ENCODE measurements at places on chromosomes 7 and 10. TPM values are rescaled to one million over a fixed set of nuclear protein-coding genes. Genes with fewer than 3 reads are reported as not detected.

- H3K27me3 ChIP-seq: no peaks in the 10 kb centered on the region
- H3K4me3 ChIP-seq: no peak overlapping the region
Measured at GRCh38 chr7:37706804-37707203, 23.2 kb downstream of the GPR141 start.

DNA sequence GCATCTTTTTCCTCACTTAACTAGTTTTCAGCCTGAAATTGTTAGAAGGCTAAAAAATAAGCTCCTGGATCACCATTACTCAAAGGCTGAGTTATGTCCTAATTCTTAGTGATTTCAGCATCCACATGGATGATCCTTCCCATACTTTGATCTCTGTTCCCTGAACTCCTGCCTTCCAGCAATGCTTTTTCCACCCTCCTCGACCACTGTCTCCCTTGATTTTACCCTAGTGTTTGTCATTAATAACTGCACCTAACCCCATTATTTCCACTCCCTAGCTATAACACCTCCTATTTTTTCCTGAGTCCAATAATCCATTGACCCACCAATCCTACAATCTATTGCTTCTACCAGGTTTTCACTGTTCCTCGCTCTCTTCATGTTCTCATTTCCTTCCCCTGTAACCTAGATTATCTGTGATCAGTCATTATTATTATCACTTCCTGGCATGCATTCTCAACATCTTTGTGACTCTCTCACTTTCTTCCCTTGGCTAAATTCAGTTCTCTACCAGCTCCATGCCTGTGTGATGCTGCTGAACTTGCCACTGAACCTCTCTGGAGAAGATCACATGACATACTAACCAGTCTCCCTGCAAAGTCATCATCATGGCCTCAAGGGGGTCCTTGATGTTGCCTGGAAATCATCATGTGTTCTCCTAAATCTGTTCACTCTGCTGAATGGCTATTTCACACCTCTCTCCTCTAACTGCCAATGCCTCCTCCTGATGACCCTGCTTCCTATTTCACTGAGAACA lies 6.5 kb upstream of the CALU start:
- no peak for DNase-seq
- no peaks in the 10 kb centered on the region for H3K27me3 ChIP-seq
- no peak overlapping the region for H3K27ac ChIP-seq

DNA sequence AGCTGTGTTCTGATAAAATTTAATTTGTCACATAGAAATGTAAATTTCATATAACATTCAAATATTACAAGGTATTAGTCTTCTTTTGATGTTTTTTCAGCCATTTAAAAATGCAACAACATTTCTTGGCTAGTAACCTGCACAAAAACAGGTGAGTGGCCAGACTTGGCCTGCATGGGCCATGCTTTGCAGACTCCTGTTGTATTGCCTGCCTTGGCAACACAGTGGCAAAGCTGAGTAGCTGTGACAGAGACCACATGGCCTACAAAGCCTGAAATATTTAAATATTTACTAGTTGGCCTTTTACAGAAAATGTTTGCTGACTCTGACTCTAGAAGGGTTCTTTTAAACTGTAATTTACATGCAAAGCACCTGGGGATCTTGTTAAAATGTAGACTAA lies 13.5 kb upstream of the TBX20 start:
- no peaks in the 10 kb centered on the region for H3K4me1 ChIP-seq
- H3K36me3 ChIP-seq: no peaks in the 10 kb centered on the region
- H3K4me3 ChIP-seq: no peak overlapping the region
- no peak overlapping the region for H3K27ac ChIP-seq

GRCh38 chr7:92875719-92876118 lies 39.3 kb upstream of the CDK6 start:
- H3K27me3 ChIP-seq: no peaks in the 10 kb centered on the region
- no peak overlapping the region for H3K4me3 ChIP-seq
- no peaks in the 10 kb centered on the region for H3K36me3 ChIP-seq
- no peaks in the 10 kb centered on the region for H3K4me1 ChIP-seq
- DNase-seq: no peak

GRCh38 chr10:29470355-29470705 lies 164.4 kb downstream of the SVIL start:
- peak; percentile 74 for DNase-seq
- H3K36me3 ChIP-seq: no peaks in the 10 kb centered on the region
- H3K4me3 ChIP-seq: no peak overlapping the region
- no peaks in the 10 kb centered on the region for H3K27me3 ChIP-seq
- peaks cover 26% of the 10 kb centered on the region for H3K4me1 ChIP-seq
- peak overlapping the region; percentile 26 for H3K27ac ChIP-seq

DNA sequence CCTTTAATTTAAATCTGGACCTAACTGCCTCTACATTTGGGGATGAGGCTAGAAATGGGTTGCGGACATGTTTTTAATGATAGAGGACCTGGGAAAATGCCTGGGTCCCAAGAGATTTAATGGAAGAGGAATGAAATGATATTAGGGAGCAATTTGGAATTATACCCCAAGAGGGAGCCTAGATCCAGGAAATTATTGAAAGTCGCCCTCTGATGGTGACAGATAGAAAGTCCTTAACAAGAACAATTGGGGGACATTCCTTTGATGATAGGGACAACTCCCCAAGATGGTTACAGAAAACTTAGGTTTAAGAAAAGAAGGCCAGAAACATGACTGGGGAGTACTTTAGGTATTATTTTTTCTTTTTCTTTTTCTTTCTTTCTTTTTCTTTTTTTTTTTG lies 9.5 kb upstream of the TSGA13 start:
- no peaks in the 10 kb centered on the region for H3K36me3 ChIP-seq
- H3K4me1 ChIP-seq: no peaks in the 10 kb centered on the region
- H3K27ac ChIP-seq: no peak overlapping the region
- DNase-seq: no peak
- H3K27me3 ChIP-seq: no peaks in the 10 kb centered on the region
- no peak overlapping the region for H3K4me3 ChIP-seq

- H3K4me3 ChIP-seq: no peak overlapping the region
- no peaks in the 10 kb centered on the region for H3K36me3 ChIP-seq
- H3K4me1 ChIP-seq: no peaks in the 10 kb centered on the region
- no peaks in the 10 kb centered on the region for H3K27me3 ChIP-seq
- no peak for DNase-seq
Measured at GRCh38 chr7:81236560-81236959, 317.7 kb upstream of the SEMA3C start.

- no peak overlapping the region for H3K4me3 ChIP-seq
- H3K4me1 ChIP-seq: no peaks in the 10 kb centered on the region
- DNase-seq: no peak
Measured at GRCh38 chr10:59702347-59702746, 7.3 kb downstream of the SLC16A9 start.

DNA sequence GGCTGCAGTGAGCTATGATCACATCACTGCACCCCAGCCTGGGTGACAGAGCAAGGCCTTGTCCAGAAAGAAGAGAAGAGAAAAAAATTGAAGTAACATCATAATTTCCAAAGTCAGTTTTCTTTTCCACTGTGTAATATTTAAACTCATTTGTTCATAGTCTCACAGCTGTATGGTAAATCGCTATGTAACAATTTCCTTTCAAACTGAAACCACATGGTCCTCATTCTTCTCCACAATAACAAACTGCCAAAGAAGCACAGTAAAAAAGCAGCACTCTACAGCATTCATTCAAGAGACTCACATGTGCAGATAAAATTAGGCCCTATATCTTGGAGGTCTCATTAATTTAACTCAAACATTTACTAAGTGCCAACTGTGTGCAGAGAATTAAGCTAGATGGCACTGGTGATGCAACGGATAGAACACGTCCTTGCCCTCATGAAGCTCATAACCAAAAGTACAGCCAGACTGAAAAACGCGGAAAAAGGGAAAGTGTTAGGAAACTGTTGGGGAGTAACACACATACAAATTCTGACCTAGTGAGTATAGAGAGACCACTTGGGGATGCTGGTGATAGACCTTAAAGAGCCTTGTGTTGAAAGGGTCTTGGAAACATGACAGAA lies 174.0 kb upstream of the KCTD7 start:
- no peak for DNase-seq
- no peaks in the 10 kb centered on the region for H3K36me3 ChIP-seq
- no peak overlapping the region for H3K4me3 ChIP-seq
- H3K27me3 ChIP-seq: no peaks in the 10 kb centered on the region

DNA sequence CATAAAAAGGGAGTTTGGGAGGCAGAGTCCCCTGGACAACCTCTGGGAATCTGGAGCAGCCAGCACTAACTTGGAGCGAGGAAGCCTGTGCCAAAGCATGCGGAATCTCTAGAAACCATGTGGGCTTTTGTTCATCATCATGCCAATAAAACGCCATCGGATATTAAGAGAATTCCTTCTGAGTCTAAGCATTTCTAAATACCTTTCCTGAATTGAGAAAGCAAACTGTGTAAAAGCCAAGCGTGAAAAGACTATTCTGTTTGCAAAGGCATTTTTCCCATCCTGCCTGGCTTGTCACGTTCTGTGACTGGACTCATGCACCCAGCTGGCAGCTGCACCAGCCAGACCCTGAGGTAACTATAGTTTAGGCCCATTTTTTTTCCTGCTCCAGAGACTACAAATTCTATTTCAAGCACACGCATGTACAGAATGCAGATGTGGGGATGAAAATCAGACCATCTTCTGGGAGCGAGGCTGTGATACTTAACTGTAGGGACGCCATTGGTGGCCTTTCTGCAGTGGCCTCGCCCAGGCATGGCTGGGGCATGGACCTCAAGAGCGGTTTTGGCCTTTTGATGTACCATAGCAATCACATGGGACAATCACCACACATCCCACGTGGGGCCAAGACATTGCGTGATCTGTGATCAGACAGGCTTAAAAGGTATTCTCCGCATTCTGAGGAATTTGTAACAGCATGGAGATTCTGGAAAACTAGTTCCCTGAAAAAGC lies 218.9 kb downstream of the KIAA1217 start:
- no peaks in the 10 kb centered on the region for H3K36me3 ChIP-seq
- H3K4me1 ChIP-seq: no peaks in the 10 kb centered on the region
- no peak for DNase-seq
- H3K27ac ChIP-seq: no peak overlapping the region
- H3K4me3 ChIP-seq: no peak overlapping the region

DNA sequence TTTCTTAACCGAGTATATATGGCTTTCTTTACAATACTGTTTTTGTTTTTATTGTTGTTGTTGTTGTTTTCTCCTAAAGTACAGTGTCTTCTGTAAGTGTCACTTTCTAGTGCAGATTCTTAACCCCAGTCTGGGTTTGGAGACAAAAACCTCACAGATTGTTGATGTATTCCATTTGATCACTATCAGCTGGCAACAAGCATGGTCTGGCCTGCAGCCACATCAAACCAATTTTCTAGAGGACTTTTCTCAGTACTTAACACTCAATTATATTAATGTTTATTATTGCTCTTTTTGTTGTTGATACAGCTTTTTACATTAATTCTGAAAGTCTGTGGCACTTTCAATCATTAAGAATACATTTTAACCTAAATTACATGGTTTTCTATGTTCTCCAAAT lies 17.1 kb downstream of the LRRN3 start:
- H3K27ac ChIP-seq: peak overlapping the region; percentile 15
- no peaks in the 10 kb centered on the region for H3K27me3 ChIP-seq
- no peak overlapping the region for H3K4me3 ChIP-seq
- H3K36me3 ChIP-seq: no peaks in the 10 kb centered on the region
- DNase-seq: no peak
- H3K4me1 ChIP-seq: peaks cover 23% of the 10 kb centered on the region

DNA sequence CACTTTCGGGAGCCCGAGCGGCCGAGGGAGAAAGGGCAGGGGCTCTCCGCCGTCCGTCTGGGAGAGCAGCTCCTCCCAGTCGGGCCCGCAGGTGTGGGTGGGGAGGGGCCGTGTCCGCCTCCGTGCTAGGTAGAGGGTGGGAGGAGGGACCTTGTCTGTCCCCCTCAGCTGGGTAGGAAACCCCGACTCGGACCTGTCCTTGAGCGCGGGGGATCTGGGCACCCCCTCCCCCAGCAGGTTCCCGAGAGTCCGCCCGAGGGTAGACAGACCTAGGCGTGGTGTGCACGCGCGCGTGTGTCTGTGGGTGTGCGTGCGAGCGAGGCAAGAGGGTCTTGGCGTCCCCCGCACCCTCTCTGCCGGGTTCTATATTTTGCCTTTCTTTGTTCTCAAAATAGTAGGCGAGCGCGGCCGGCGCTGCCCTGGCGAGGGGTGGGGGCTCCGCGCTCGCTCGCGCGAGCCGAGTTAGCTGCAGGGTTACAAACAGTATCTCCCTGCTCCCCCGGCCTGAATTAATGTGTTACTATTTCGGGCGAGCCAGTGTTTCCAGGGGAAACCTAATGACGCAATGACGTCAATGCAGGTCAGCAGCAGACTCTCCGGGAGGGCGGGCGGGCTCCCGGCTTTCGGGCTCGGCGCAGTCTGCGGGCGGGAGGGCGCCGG lies 73.9 kb upstream of the LEP start:
- H3K36me3 ChIP-seq: no peaks in the 10 kb centered on the region
- peak overlapping the region; percentile 56 for H3K4me3 ChIP-seq
- H3K4me1 ChIP-seq: peaks cover 16% of the 10 kb centered on the region

GRCh38 chr10:108443636-108444035 lies 1279.1 kb upstream of the SORCS1 start:
- no peak overlapping the region for H3K27ac ChIP-seq
- no peak for DNase-seq
- H3K27me3 ChIP-seq: no peaks in the 10 kb centered on the region

DNA sequence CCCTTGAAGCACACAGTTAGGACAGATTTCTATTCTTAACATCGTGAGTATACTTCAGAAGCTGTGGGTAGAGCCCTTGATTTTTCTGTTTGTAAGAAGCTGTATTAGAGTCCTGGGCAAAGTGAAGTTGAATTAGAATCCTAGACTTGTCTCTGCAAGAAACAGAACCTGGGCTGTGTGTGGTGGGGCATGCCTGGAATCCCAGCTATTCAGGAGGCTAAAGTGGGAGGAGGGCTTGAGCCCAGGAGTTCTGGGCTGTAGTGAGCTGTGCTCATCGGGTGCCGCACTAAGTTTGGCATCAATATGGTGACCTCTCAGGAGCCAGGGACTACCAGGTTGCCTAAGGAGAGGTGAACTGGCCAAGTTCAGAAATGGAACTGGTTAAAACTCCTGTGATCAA lies 183.4 kb downstream of the GNAI1 start:
- H3K4me3 ChIP-seq: no peak overlapping the region
- no peak for DNase-seq
- H3K4me1 ChIP-seq: no peaks in the 10 kb centered on the region

DNA sequence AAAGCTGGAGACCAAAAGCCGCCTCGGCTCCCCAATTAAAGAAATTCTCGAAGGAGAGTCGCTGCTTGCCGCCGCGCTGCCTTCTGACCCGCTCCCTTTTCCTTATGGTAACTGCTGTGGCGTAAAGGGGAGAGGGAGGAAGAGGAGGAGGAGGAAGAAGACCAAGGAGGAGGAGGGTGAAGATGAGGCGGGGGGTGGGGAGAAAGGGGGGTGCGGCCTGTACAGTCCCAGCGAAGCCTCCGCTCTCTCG lies 388 bp downstream of the CNOT4 start:
- H3K36me3 ChIP-seq: no peaks in the 10 kb centered on the region
- H3K27ac ChIP-seq: peak overlapping the region; percentile 97
- DNase-seq: no peak
- peaks cover 8% of the 10 kb centered on the region for H3K4me1 ChIP-seq
- H3K27me3 ChIP-seq: no peaks in the 10 kb centered on the region

The TRPV5 gene
- 1.4 TPM for total RNA-seq

The PRLHR gene
- 0.79 TPM for total RNA-seq

The COL13A1 gene
- 1.5 TPM for total RNA-seq

The MEOX2 gene
- 3.7 TPM for total RNA-seq

The CARD11 gene
- 2.9 TPM for total RNA-seq

The BAIAP2L1 gene
- total RNA-seq: 16.8 TPM

The CCDC172 gene
- total RNA-seq: 31.4 TPM

The TRIM8 gene
- total RNA-seq: 114 TPM

The TMEM273 gene
- total RNA-seq: 5.3 TPM

The H2BK1 gene
- total RNA-seq: not detected

All from testis (tissue), 5 donors.